SHP77 treated with DMSO at 0.1 percent for 48 hours (cell line): ENCODE measurements at places on chromosomes 11 and 22.

DNA sequence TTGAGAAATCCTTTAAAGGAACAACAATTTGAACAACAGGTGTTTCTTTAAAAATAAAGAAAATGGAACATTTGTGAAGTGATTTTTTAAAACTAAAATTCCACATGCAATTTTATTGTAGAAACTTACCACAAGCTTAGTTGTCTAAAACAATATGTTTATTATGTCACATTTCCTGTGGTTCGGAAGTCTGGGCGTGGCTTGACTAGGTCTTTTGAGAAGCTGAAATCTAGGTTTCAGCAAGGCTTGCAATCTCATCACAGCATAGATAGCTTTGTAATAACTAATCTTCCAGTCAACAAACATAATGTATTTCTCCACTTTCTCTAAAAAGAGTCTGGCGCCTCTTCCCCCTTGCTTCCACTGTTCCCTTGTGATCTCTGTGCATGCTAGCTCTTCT is 27.0 kb downstream of the MS4A6A start:
- DNase-seq = no peak

GRCh38 chr11:72813740-72814285 is 398 bp upstream of the ATG16L2 start:
- peak; percentile 86 for DNase-seq

DNA sequence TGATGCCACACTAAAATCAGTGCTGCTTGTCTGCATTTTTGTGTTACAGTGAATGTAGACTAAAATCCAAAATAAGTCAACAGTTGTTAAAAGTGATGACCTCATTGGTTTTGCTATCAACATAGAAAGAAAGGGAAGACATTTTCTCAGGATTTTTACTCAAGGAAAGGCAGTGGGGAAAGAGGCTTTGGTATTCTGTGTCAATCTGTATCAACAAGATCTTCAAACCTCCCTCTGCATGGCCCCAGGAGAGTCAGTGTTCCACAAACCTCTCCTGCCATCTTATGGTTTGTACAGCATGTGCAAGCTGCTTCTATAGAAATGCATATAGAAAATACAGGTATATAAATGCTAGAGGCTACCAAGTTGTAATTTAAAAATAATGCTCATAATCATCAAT is 13.8 kb upstream of the OR51M1 start:
- no peak for DNase-seq

GRCh38 chr11:14857621-14858020 is 34.4 kb downstream of the CYP2R1 start:
- no peak for DNase-seq

GRCh38 chr22:50085211-50085972 is at the start of gene MLC1:
TSS of gene MLC1 (minus strand) at chr22:50085426. CDS start at chr22:50084902, 524 bp downstream.
- DNase-seq = no peak

DNA sequence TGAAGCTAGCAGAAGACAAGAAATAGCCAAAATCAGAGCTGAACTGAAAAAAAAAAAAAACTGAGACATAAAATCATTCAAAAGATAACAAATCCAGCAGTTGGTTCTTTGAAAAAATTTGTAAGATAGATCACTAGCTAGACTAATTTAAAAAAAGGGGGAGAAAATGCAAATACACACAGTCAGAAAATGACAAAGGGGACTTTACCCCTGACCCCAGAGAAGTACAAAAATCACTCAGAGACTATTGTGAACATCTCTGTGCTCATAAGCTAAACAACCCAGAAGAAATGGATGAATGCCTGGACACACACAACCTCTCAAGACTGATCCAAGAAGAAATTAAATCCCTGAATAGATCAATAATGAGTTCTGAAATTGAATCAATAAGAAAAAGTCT is 914.3 kb upstream of the API5 start:
- DNase-seq = no peak

DNA sequence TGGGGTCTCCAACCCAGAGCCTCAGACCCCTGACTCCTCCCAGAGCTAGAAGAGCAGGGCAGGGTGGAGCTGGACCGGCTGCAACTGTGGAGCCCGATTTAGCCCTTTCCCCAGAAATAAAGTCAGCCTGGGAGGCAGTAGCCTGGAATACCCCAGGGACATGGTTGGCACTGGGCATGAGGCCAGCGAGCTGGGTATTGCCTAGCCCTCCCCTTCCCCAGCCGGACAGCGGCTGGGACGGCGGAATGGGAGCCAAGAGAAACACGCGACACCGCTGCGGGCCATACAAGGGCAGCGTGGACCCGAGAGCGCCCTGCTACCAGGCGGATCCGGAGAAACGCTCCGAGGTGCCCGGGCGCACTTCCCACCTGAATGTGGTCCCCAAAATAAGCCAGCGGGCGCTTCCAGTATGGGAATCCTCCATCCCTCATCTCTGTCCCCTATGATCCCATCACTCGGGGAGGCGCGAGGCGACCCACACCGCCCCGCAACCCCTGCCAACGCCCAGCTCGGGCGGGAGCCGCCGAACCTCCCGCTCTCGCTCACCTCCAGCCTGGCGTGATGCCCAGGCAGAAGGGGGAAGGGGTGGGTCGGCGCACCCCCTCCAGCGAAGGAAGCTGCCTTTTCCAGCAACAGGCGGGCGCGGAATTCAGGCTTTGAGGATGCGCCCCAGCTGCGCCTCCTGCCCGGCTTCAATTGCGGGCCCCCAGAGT is 758 bp downstream of the MCAM start:
- DNase-seq = no peak

DNA sequence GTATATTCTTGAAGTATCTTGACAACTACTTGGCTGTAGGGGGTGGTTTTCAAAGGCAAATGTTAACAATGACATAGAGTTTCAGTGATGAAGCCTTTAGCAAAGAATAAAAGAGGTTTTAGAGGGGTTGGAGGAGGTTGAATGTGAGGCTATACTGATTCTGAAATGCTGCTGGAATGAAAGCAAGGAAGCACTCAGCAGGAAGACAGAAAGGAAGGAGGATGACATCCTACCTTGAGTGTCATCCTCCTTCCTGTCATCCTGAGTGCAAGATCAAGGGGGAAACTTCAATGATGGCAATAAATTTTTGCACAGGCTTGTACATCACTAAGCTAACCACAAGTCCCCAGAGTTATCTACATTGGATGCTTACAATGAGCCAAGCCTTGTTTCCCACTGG is 120.5 kb downstream of the APIP start:
- DNase-seq = no peak

GRCh38 chr22:38873469-38874411 is 1.7 kb upstream of the CBX6 start:
- peak; percentile 38 for DNase-seq

DNA sequence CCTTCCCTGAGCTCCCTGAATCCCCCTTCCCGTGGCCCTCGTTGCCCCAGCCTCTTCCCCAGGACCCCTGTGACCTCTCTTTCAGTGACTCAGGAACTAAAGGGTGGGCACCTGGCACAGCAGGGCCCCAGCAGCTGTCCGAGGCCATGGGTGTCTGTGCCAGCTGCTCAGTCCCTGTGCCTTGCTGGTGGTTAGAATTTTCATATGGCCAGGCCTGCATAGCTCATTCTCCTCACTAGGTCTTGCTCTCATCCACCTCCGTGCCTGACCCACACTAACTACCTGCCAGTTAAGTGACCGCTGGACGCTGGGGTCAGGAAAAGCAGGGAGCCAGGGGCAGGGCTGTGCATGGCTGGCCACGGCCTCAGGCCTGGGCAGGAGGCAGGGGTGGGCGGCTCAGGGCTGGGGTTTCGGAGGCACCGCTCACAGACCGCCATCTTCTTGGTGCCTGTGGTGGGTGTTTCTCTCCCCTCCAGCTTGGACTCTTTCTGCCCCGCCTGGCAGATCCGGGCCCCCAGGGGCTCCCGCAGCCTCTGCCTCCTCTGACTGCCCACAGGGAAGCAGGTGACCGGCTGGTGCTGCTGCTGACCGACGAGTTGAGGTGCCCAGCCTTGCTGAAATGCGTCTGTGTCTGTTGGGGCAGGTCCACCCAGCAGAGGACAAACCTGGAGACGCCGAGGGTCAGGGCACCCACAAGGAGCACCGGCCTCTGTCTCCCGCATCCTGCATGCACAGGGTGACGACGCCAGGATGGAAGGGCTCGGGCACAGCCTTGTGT is 20.3 kb downstream of the MRGPRD start:
- no peak for DNase-seq

- peak; percentile 83 for DNase-seq
Observed at GRCh38 chr22:36659762-36660509, 43.6 kb downstream of the CACNG2 start.

GRCh38 chr11:106503901-106504300 is 426.4 kb downstream of the AASDHPPT start:
- DNase-seq = no peak

- no peak for DNase-seq
Observed at GRCh38 chr22:33577862-33578411, 342.3 kb downstream of the LARGE1 start.
